ENCODE measurements at places on chromosomes 6 and 20.

DNA sequence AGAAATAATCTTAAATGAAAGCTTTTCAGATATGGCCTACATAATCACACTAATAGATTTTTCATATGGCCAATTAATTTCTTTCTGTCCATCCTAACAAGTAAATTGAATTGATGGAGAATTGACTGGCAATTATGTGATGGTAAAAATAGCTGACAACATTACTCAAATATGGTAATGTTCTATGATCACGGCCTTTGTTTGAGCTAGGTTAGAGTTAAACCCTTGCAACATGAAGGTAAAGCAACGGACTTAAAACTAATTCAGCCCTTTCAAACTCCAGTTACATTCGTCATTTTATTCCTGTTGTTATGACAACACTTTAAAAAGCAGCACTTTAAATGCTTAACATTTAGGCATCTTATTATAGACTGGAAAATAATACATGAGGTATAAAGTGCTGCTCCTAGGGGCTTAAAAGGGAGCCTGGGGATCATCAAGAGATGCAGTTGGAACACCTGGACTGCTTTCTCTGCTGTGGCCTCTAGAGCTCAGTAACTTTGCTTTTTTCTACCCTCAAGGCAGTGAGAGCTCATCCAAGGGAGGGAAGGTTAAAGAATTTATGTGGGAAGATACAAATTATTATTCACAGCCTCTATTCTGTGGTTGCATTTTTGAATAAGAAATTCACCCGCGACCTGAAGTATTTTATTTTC, 46.9 kb downstream of the RIPOR2 start:
- no peak for DNase-seq

DNA sequence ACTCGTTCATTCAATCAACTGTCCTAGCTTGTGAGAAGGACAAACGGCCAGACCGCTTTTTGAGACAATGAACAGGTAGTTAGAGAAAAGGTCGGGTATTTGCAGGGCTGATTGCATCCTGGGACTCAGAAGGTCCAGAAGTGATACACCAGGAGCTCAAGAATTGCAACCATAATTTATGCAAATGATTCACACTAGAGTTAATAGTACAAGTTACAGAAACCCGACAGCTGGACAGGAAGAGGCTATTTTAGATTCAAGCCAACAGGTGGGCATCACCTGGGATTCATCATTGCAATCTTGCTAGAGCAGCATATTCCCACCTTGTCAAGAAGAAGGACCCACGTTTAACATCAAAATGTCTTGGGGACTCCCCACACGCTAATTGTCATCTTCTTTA, 83.5 kb downstream of the TNFAIP3 start:
- DNase-seq: no peak

DNA sequence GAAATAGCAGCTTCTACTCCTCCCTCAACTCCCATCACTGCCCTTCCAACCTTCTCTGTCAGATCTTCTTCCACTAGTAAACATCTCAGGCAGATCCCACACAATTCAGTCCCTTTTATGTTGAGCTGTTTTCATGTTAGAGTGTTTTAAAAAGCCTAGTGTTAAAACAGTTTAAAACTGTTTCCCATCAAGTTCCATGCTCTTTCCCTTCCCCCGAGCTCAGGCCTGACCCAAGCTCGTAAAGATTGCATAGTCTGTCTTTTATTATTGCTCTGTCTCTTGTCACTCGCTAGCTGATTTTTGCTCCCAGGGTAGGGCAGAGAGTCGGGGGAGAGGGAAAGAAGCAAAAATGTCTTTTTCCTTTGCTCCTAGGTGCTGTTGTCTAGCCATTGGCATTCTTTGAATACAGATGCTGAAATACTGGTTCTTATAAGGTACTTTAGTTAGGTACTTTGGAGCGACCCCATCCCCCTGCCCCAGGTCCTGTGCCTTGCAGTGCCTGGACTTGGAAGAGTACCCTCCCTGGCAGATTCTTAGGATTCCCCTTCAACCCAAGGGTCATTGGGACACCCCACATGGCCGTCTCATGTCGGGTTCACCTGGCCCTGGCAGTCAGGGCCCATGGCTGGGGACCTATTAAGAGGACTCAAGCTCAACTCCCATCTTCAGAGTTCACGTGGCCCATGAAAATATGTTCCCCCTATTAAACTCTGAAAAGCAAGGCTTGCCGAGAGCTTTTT, 101.2 kb upstream of the ARMC2 start:
- no peak for DNase-seq

DNA sequence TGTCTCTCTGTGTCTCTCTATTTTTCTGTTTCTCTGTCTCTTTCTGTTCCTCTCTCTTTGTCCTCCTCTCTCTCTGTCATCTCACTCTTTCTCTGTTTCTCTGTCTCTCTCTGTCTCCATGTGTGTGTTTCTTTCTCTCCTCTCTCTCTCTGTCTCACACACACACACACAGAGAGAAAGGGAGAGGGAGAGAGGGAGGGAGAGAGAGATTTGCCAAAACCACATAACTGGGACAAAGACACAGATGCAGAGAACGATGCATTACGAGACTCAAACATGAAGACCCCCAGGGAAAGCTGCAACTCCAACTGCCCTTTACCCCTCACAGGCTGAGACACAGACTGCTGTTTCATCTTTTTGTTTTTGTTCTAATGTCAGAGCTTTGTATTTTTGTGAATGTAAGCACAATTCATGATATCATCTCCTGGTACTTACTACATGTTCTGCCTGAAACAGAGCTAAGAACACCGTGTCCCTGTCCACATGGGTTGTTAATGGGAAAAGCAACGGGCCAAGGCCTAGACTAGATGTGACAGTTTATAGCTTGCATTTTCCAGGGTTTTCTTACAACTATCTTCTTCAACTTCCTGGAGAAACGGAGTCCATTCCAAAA, 177.1 kb upstream of the ARID1B start:
- no peak for DNase-seq

DNA sequence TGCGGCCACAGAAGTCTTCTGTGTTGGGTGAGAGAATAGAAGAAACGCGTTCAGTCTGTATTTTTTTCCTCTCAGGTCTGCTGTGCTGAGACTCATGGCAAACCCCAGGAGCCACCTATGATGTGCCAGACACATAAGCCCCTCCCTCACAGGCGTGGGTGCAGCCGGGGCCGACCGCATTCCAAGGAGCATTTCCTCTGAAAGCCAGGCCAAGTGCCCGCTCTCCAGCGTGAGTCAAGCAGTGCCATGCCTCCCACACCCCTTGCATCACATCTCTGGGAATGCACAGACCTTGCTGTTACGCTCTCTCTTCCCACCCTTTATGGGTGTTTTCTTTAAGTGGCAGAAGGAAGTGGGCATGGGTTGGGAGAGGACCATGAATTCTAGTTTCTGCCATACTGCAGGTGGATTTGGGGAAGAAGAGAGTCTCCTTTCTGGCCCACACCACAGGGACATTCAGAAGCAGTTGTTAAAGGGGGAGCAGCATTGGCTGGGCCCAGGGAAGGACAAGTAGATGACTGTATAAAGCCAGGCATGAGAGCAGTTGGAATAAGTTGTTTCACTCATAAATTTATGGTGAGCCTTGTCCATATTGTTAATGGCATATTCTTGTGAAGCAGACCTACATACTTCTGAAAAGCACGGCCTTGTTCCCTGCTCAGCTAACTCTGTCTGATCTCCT, 37.1 kb upstream of the TFAP2A start:
- no peak for DNase-seq

DNA sequence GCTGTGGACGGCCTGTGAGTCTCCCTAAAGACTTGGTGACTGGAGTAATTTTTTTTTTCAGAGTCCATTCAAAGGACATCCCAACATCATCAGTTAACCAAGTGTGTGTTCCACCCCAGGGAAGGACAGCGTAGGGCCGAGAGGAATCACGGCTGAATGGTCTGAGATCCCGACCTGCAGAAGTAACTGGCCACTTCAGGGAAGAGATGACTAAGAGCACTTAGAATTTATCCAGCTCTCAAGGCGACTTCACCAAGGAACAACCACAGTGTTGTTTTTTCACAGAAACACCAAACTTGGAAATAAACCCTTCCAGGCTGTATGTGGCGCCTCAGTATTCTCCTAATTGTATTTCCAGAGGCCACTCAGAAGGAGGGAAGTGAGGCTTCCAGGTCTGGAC, 231.6 kb downstream of the FNDC1 start:
- no peak for DNase-seq

DNA sequence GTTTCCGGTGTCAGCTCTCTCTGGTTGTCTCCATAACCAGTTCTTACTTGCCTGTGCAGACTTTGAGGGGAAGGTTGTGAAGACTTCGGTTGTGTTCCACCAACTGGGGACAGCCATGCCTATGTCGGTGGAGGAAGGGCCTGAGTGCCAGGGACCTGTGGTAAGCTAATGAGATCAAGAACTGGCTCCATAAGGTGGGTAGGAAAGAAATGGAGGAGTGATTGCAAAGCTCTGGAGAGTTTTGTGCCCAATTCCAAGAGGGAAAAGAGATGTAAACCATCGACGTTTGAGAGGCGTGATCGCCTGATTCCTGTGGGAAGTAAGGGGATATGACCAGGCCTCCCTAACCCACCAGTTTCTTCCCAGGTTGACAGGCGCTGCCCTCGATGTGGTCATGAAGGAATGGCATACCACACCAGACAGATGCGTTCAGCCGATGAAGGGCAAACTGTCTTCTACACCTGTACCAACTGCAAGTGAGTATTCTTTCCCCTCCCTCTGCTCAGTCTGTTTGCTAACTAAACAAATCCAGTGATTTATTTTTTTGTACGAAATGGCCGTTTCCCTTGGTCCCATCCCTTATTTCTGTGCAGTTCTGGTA, 893 bp downstream of the POLR1H start:
- no peak for DNase-seq

DNA sequence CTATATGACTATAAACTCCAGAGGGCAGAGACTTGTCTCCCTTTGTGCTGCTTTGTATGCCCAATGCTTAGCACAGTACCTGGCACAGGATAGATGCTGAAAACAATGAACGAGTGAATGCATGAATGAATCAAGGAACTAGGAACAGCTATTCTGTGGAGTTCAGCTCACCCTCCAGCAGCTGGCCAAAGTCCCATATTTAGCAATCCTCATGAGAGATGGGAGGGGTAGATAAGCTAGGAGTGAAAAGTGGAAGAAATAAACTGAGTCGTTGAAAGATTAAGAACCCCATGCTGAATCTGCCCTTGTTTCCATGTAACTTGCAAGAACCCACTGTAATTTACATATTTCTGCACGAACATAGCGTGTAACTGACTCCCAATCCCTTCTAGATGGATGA, 106.5 kb downstream of the MAFB start:
- no peak for DNase-seq

DNA sequence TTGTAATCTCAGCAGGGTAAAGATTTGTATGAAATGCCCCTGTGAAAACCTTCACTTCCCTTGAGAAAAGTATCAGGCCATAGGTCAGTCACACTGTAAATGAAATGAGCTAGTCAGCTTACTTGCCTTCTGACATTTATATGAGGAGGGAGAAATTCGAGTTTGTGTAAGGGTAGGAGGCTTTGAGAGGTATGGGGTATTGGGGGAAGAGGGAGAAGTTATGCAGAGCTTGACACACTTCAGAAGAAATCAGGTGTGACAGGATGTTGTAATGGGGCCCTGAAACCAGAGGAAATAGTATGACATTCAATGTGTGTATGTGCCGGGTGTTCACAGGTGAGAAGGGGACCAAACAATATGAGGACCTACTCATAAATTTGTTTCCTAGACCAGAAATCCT, 64.2 kb upstream of the CCN6 start:
- no peak for DNase-seq

GRCh38 chr20:46246559-46246958, 61.7 kb downstream of the CDH22 start:
- DNase-seq: no peak

GRCh38 chr20:19942611-19943010, 74.6 kb upstream of the NAA20 start:
- no peak for DNase-seq

DNA sequence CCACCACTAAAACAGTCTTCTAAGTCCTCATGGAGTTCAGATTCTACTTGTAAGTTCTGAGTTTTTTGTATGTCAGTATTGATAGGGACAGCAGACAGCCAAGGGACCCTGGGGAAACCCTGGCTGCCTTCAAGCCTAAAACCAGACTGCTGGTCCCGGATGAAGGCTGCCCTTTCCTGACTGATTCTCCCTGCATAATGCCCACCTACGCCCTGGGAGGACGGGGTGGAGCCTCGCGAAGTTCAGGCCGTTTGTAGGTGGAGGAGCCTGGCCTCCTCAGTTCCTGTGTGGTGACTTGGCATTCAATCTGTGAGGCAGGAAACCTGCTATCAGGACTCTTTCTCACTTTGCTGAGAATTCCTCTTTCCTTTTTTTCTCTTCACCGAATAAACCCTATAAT, 120.3 kb upstream of the LGSN start:
- no peak for DNase-seq

GRCh38 chr6:108594151-108594550, 33.4 kb downstream of the FOXO3 start:
- no peak for DNase-seq
